Right lobe of liver (tissue), 6 donors: ENCODE measurements at places on chromosomes 7 and 10. TPM values are rescaled to one million over a fixed set of nuclear protein-coding genes. Genes with fewer than 3 reads are reported as not detected.
A peak's percentile ranks its signal among the peaks of the same experiment; 100 is the strongest.

FAM131B gene
- total RNA-seq: 0.06 TPM

PMPCB gene
- 39.7 TPM for total RNA-seq

ECHS1 gene
- 572 TPM for total RNA-seq

FKBP6 gene
- not detected for total RNA-seq

DNA sequence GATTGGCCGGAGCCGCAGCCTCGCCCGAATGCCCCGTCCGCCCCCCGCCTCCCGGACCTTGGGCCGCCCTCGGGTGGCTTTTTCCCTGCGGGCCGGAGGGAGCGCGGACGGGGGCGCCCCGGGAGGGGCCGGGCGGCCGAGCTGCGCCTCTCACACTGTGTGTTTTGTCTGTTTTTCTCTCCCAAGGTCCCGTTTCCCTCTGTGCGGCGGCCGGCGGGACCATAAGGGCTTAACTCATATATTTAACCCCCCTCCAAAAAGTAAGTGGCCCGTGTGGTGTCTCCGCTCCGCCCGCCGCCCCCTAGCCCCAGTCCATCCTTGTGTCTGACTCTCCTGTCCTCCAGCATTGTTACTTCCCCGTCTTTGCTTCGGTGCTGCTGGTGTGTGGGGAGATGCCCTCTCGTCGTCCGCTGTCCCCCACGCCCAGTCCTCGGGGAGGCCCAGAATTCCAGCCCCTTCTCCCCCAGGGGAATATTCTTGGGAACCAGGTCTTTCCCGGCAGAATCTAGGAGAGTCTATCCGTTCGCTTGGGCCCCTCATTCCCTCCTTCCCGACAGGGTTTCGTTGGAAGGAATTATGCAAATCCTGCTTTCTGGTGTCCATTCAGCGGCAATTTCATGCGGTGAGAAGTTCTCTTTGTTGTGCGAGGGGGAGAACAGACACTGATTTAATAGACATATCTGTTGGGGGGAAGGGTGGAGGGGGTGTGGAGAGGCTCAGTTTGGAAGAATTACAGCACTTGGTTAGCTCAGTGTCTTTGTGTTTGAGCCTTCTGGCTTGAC lies 1.3 kb downstream of the LCOR start:
- no peaks in the 10 kb centered on the region for H3K27me3 ChIP-seq
- no peaks in the 10 kb centered on the region for H3K36me3 ChIP-seq
- no peak for DNase-seq

DNA sequence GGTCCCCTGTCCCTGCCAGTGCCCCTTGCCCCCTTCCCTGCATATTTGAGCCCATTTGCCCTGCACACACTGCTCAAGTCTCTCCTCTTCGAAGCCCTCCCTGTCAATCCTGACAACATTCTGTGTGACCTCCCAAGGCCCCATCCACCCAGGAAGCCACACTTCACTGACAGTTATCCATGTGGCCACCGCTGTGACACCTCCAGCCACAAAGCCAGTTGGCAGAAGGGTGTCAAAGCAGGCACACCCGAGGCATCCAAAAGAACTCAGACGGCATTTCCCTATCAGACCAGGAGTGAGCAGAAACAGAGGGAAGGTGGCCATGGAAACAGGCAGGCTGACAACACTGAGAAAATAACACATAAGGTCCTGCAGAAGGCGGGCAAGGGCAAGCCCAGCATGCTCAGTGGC lies 4.6 kb downstream of the POLM start:
- H3K27ac ChIP-seq: no peak overlapping the region
- no peaks in the 10 kb centered on the region for H3K27me3 ChIP-seq
- H3K4me1 ChIP-seq: no peaks in the 10 kb centered on the region
- H3K36me3 ChIP-seq: peaks cover 3% of the 10 kb centered on the region

DNA sequence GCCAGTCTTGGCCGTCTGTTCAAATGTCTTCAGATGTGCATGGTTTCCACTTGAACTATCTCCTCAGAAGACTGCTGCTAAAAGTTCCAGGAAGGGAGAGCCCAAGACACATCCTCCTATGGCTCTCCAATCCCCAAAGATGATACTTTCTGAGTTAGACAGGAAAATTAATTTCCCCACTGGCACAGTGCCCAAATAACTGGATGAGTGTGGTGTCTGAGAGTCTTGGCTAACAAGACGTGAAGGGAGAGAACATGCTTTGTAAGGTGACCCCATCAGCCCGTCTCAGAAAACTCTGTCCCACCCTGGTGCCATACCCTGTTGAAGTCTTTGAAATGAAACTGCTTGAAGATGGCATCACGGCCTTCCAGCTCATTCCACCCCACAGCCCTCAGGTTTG lies 2.9 kb downstream of the PCBD1 start:
- peak overlapping the region; percentile 38 for H3K4me3 ChIP-seq
- no peaks in the 10 kb centered on the region for H3K36me3 ChIP-seq
- H3K27ac ChIP-seq: peak overlapping the region; percentile 100
- DNase-seq: no peak

GRCh38 chr10:48547061-48547895 lies 57.6 kb downstream of the ARHGAP22 start:
- DNase-seq: no peak
- H3K4me3 ChIP-seq: no peak overlapping the region
- H3K27ac ChIP-seq: no peak overlapping the region

DNA sequence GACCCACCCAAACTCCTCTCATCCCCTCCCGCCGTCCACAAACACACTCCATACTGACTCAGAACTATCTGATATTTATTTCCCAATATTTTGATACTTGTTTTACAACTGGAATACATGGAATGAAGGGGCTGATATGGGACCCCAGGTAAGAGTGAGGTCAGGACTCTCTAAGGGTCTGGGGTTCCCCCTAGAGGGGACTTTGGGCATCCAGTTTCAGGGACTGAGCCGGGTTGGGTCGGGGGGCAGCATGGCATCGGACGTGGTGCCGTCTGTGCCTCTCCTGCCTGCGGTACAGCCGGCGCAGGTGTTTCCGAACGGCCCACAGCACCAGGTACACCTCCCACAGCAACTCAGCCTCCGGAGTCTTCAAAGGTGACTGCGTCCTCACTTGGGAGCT lies 7.5 kb downstream of the SPACDR start:
- no peak for DNase-seq
- H3K4me1 ChIP-seq: no peaks in the 10 kb centered on the region
- H3K4me3 ChIP-seq: no peak overlapping the region

- H3K27ac ChIP-seq: no peak overlapping the region
- H3K27me3 ChIP-seq: no peaks in the 10 kb centered on the region
- H3K4me3 ChIP-seq: no peak overlapping the region
- no peaks in the 10 kb centered on the region for H3K36me3 ChIP-seq
- no peaks in the 10 kb centered on the region for H3K4me1 ChIP-seq
Measured at GRCh38 chr10:44233561-44234482, 151.1 kb downstream of the CXCL12 start.

- H3K4me3 ChIP-seq: no peak overlapping the region
- no peaks in the 10 kb centered on the region for H3K36me3 ChIP-seq
- no peaks in the 10 kb centered on the region for H3K27me3 ChIP-seq
- H3K27ac ChIP-seq: no peak overlapping the region
- no peak for DNase-seq
Measured at GRCh38 chr10:98374217-98374985, 40.6 kb downstream of the PYROXD2 start.

DNA sequence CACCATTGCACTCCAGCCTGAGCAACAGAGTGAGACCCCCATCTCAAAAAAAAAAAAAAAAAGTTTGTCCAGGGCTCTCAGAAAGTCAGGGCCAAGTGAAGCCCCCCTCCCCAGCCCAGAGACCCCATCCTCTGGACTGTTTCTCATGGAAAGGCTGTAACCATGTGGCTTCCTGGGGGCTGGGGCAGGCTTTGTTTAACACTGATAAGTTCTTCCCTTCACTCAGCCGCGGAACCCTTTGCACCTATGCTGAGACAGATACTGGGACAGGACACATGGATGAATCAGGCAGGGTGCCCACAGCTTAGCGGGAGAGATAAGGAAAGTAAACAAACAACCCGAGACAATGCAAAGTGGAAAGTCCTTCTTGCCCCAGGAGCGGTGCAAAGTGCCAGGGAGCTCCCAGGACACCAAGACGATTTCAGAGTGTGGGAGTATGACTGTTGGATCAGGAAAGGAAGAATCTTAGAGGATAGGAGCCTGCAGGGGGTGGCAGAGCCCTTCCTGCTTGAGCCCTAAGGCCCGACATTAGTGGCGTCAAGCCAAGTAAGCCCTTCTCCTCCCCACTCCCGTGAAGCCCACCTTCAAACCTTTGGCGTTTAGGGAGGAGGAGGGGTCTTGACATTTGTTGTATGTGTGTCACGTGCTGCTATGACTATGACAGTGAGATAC lies 11.6 kb downstream of the MLXIPL start:
- peaks cover 55% of the 10 kb centered on the region for H3K36me3 ChIP-seq
- H3K27ac ChIP-seq: peak overlapping the region; percentile 91
- H3K4me1 ChIP-seq: no peaks in the 10 kb centered on the region
- peak overlapping the region; percentile 32 for H3K4me3 ChIP-seq
- peak; percentile 90 for DNase-seq
- H3K27me3 ChIP-seq: no peaks in the 10 kb centered on the region

GRCh38 chr10:107166403-107166802 lies 1.9 kb upstream of the SORCS1 start:
- H3K27ac ChIP-seq: no peak overlapping the region
- no peaks in the 10 kb centered on the region for H3K36me3 ChIP-seq
- DNase-seq: no peak
- H3K4me3 ChIP-seq: no peak overlapping the region
- peaks cover 16% of the 10 kb centered on the region for H3K27me3 ChIP-seq
